ENCODE measurements at places on chromosomes 11 and 22.

GRCh38 chr22:36745301-36745995, 30.5 kb downstream of the IFT27 start:
- DNase-seq = no peak

DNA sequence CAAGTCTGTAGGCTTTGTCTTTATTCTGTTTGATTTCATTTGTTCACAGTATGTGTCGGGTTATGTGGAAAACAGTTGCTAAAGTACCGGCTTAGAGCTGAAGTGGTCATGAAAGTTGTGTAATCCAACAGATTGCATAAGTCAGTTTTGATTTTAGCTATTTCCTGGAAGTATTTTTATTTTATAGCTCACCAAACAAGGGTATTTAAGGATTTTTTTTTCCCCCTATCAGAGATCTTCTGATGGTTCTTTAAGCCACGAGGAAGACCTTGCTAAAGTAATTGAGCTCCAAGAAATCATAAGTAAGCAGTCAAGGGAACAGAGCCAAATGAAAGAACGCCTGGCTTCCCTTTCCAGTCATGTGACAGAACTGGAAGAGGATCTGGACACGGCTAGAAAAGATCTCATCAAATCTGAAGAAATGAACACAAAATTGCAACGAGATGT, 55.9 kb downstream of the PPFIA1 start:
- DNase-seq = peak; percentile 83

- DNase-seq = no peak
Observed at GRCh38 chr22:35522225-35523149, 18.1 kb upstream of the RASD2 start.

DNA sequence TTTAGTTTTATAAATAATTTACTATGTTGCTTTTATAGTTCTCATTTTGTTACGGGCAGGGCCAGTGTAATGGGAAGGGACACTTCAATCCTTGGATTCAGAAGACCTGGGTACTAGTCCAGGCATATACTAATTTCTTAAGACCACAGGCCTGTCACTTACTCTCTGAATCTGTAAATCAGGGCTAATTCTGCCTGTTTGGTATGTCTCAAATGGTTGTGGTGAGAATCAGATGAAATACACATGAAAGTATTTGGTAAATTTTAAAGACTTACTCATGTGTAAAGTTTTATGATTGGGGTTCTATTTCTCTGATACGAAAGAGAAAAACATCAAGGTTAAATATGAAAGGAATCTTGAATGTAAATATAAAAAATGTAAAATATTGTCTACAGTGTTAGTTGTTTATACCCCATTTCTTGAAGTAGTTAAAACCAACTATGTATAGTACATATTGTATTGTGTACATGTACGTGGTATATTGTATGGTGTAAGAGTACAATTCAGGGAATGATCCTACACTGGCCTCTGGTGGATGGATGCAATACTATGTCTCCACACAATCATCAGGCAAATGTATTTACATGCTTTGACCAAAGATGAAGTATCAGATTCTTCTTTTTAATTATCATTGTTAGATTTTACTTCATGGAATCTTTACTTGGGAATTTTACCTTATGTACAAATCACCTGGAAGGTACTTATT, 24.5 kb upstream of the RAG2 start:
- peak; percentile 12 for DNase-seq

DNA sequence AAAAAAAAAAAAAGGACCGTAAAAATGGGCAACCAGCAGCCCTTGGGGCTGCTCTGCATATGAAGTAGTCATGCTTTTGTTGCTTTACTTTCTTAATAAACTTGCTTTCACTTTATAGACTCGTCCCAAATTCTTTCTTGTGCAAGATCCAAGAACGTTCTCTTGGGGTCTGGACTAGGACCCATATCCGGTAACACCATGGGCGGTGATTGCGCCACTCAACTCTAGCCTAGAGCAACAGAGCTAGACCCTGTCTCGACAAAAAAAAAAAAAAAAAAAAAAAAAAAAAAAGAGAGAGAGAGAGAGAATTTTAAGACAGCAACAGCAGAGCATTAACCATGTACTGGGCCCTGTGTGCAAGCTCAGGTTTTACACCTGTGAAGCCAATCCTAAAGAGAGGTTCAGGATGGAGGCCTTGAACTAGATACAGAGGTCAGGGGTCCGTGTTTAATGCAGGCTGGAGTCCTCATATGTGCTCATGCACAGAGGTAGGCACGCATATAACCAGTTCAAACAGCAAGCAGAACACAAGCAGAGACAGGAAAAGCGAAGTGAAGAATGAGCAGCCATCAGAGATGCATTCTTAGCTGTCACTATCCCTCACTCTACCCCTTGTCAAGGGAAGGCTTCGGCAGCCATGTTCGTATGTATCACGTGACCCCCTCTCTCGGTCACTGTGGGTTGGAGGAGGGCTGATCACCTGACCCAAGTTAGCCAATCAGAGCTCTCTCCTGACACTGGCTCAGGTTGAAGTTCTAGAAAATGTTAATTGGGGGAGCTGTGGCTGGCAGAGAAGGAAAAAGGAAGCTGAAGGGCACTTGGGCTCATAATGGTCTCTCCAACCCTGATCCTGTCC, 16.7 kb upstream of the SYT12 start:
- peak; percentile 27 for DNase-seq

DNA sequence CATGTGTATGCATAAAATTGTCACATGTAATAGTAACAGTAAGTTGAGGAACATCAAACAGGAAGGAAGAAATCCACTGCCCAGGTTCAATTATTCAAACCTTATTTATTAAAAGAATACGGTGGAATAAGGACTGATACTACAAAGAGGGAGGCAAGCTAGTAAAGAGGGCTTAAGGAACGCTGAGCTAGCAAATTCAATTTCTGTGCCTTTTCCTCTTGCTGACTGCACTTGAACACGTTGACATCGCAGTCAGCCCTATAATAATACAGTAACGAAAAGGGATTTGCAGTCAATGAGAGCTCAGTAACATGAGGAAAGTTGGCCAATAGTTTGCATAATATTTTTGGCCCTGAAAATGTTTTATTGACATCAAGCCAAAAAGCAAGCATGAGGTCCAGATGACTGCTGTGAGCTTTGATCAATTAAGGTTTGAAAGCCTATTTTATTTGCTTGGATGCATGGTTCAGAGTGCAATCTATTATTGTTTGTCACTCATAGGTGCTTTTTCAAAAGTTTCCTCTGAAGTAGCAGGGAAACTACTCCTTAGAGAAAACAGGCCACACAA, 861.8 kb downstream of the LRRC4C start:
- DNase-seq = no peak

- peak; percentile 49 for DNase-seq
Observed at GRCh38 chr11:31643857-31644256, 134.3 kb downstream of the ELP4 start.

GRCh38 chr22:17767233-17768065, 6.8 kb downstream of the BID start:
- no peak for DNase-seq

- DNase-seq = no peak
Observed at GRCh38 chr11:12968101-12968500, 41.0 kb upstream of the RASSF10 start.

- no peak for DNase-seq
Observed at GRCh38 chr11:94866936-94867795, 99.0 kb downstream of the AMOTL1 start.

GRCh38 chr22:22118987-22119386, 125.6 kb upstream of the VPREB1 start:
- no peak for DNase-seq

GRCh38 chr11:60511393-60511792, 3.8 kb upstream of the MS4A13 start:
- no peak for DNase-seq

- peak; percentile 34 for DNase-seq
Observed at GRCh38 chr11:92702037-92702804, 267.2 kb upstream of the MTNR1B start.

DNA sequence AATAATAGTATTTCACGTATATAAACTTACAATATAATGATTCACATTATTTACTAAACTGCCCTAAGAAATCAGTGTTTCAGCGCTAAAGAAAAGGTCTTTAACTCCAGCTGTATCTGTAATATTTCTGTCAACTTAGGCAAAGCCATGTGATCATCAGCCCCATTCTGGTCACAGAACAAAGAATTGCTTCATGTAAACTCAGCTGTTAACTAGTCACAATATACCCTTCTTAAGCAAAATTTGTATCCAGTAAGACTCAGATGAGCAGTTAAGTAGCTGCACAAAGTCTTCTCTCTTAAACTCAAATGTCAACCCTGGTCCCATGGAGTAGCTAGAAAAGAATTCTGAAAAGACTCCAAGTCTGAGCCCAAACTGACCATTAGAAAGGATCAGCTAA, 26.6 kb downstream of the HPS5 start:
- DNase-seq = no peak

DNA sequence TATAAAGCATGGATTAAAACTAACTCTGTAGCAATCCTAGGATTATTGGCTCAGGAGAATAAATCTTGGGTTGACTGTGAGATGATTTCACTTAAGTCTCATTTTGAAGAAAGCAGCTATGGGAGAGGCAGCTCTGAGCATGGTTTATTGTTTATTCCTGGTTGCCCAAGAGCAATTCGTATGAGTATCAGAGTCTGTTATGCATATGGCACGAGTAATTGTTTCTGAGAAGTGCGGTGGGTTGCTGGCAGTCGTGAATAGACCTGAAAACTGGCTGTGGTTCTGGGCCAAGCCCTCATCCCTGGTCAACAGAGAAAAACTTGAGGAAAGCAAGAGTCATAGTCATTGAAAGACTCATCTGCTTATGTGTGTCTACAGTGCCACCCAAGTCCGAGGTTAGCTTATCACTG, 26.8 kb downstream of the DIXDC1 start:
- peak; percentile 64 for DNase-seq

DNA sequence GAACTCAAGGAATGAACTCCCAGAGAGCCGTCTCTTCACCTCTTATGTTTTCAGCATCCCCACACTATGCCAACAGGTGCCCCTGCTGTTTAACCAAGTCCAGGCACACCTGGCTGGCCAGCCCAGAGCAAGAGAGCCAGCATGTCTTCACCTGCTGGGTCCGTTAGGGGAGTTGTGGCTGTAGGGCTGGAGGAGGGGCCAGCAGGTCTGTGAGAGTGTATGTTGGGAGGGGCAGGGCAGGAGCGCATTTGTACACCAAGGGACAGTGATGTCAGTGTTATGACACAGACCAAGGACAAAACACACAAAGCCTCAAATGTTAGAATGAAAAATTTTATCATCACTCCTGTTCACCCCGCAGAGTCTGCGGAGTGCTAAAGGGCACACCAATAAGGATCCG, 5.8 kb downstream of the PATZ1 start:
- no peak for DNase-seq

GRCh38 chr11:10486161-10486840, 31.2 kb downstream of the AMPD3 start:
- no peak for DNase-seq

DNA sequence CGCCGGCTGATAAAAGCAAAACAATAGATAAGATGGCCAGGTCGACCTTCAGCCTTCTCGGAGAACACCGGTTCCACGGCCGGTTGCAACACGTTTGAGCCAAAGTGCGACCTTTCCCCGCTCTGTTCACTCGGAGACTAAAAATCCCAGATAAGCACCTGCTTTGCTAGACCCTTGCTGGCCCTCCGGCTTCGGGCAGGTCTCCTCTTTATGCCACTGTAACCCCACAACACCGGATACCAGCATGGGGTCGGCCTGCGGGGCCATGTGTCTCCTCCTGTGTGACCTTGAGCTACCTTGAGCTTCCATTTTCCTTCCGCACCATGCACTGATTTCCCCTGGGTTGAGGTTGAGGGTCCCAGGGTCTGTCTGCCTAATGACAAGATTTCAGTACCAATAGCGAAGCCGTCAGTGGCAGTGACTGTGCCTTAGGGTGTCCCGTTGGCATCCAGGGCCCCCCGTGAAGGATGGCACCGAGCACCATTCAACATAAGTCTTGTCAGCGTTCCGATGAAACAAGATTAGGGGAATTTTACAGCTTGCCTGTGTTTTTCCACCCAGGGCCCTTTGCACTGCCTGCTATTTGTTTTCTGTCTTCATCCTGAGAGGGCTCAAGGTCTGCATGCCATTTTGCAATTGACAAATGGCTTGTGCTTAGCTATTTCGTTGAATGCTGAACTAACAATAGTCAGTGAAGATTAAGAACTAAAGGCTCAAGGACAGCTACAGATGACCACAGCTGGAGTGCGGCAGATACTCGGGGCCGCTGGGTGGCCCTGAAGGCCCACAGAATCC, 118.6 kb downstream of the KCNQ1 start:
- no peak for DNase-seq

- no peak for DNase-seq
Observed at GRCh38 chr22:49760630-49761571, 66.8 kb downstream of the BRD1 start.

GRCh38 chr22:17845790-17846189, 71.5 kb upstream of the BID start:
- DNase-seq = peak; percentile 14

DNA sequence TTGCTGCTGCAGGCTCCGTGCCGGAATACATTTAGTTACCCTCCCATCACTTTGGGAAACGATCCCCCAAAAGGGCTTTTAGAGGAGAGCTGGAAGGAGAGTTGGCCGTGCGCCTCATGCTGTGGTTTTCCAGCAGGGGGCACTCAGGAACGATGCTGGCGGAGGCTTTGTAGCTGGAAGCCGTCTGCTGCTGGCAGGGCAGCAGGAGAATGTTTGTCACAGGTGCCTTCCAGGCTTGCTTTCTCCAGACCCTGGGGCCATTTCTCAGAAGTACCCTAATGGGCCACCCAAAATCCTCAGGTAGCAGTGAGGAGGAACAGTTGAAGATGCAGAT, 30.0 kb upstream of the CABP7 start:
- DNase-seq = peak; percentile 75

- DNase-seq = no peak
Observed at GRCh38 chr22:45562537-45563361, 60.1 kb downstream of the FBLN1 start.

- peak; percentile 36 for DNase-seq
Observed at GRCh38 chr22:25564320-25564978, at the start of gene GRK3. Gene GRK3 (plus strand): TSS chr22:25564675. CDS start chr22:25565041, 366 bp downstream.

DNA sequence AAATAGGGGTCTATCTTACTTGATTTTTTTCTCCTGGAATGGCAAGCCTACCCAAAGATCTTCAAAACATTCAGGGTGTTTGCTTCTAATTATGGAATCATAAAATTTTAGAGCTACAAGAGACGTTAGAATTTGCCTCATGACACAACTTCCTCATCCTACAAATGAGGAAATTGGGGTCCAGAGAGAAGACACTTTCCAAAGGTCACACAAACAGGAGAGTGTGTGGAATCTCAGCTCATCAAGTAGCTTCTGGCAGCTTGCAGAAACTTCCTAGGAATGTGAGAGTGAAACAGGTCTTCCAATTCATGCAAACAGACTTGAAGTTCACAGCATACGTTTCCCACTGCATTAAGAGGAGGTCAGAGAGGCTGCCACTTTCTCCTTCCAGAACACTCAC, 976.0 kb downstream of the OPCML start:
- no peak for DNase-seq

DNA sequence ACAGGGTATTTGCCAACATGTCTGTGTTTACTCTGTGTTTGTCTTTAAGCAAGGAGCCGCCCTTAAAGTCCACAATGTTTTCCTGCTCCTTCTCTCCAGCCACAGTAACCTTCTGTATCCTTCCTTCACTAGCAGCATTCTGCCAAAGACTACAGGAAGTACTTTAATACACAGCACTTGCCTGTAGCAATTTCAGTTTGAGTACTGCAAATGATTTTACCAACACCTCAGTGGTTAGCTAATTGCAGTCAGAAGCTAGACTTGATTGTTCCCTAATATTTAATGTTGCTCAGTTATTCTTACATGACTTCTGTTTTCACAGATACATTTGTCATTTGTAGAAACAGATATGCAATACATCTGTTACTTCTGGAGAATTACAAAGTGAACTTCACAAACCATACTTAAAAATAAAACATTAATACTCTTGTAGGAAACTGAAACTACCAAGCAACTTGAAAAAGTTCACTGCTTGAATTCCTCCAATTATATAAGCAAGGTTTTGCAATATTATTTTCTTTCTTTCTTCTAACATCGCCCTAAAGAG, 69.1 kb downstream of the FCHSD2 start:
- DNase-seq = peak; percentile 43
